ENCODE measurements at places on chromosomes 12 and 14.

DNA sequence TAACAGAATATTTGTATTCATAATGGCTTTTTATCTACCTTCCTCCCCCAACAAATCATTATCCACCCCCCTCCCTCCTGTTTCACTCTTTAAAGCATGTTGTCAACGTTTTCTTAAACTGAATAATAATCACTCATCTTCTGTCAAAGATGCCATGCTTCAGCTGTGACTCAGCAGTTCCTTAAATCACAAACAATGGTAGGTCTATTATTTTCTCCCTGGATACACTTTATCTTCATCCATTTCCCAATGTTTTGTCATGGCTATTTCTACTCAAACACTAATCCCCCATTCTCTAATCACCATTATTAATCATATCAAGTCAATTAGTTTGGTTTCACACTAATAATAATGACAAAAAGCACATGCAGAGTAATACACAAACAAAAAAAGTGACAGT, 6.5 kb downstream of the CLEC12B start:
- peak; percentile 34 for DNase-seq

- no peak for DNase-seq
Observed at GRCh38 chr14:88790501-88791251, 2.1 kb downstream of the EML5 start.

GRCh38 chr12:124030008-124030407, 57.0 kb downstream of the ZNF664 start:
- DNase-seq = no peak

- DNase-seq = peak; percentile 48
Observed at GRCh38 chr12:16165506-16165905, 112.0 kb downstream of the SLC15A5 start.

- DNase-seq = peak; percentile 68
Observed at GRCh38 chr12:119229837-119230236, 51.1 kb downstream of the HSPB8 start.

DNA sequence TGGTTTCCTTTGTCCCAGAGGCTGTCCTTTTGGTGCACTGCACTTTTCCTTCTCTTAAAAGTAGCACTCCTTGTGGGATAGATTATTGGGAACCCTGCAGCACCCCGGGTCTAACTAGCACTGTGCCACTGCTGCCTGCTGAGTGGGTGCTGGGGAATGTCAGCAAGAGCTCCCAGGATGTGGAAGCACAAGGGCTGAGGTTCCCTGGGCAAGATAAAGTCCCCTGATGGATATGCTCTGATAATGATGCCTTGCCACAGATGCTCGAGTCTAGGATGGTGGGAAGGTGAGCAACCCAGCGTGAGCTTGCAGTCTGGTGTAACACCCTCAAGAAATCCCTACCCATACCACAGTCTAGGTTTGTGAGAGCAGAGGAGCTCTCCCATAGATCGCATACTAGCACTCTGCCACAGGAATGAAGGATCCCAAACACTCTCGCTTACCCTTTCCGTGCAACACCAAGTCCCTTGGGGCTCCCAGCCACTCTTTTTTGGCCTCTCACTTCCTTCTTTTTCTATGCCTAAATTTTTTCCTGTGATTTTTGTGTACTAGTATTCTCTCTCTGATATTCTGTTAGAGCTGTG, 32.6 kb downstream of the USP15 start:
- no peak for DNase-seq

GRCh38 chr12:27973487-27973890, 956 bp upstream of the PTHLH start:
- peak; percentile 46 for DNase-seq

DNA sequence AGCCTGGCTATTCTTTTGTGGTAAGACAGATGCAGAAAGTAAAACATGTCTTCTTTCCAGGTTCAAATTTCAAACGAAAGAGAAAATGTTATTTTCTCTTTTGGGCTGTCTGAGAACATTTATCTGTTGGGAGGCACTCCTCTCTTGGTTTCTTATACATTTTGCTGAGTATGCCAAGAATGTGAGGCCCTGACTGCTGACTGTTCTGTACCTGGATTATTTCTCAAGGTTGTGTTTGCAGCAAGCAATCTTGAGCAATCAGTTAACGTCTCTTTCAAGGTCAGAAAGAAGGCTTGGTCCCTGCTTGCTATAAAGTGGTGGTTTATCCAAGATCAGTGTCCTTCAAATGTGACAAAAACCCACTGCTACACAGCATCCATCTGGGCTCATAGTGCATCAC, 9.8 kb downstream of the SSTR1 start:
- DNase-seq = no peak

DNA sequence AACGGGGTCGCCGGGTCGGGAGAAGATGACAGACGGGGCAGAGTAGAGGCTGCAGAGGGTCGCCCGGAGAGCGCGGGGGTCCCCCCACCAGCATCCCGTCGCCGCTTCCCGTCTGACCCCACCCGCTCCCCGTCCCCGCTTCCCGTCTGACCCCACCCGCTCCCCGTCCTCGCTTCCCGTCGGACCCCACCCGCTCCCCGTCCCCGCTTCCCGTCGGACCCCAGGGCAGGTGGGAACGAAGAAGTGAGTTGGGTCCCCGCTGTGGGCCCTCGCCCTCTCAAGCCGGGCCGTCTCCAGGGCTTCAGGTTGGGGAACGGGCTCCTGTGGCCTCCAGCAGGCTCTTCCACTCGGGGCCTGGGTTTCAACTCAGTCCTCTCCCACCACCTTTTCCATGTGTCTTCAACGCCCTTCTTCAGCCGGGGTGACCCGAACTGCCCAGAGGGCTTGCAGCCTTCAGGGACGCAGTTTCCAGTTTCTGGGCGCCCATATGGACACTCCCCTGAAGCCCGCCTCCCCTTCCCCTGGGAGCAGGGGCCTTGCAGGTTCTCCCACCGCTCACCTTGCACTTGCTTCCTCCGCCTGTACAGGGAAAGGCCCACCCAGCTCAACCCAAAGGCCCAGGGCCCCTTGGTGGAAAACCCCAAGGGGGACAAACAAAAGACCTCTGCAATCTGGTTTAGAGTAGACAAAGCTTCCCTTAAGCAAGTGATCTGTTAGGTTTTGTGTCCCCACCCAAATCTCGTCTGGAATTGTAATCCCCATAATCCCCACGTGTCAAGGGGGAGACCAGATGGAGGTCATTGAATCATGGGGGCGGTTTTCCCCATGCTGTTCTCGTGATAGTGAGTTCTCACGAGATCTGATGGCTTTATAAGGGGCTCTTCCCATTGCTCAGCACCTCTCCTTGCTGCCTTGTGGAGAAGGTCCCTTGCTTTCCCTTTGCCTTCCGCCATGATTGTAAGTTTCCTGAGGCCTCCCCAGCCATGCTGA, 66.5 kb downstream of the TNFAIP2 start:
- DNase-seq = no peak

GRCh38 chr14:101186992-101187815, 283.7 kb upstream of the RTL1 start:
- DNase-seq = no peak

DNA sequence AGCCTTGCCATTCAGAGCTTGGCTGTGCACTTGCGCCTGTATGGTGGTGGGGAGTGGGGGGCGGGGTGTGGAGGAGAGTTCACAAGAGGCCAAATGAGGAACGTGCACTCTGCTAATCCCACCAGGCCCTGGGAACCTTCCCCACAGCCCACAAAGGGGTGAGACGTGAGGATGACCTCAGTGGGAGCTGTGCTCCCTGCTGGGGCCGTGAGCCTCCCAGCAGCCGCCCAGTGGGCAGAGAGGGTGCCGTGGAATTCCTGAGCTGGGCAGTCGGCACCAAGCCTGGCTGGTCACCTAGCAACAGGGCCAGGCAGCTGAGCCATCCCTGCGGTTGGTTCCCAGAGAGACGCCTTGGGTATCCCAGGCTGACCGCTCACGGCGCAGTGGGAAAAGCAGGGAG, 53.7 kb downstream of the CCNK start:
- DNase-seq = no peak

GRCh38 chr12:130086248-130086647, 76.0 kb upstream of the FZD10 start:
- DNase-seq = no peak

DNA sequence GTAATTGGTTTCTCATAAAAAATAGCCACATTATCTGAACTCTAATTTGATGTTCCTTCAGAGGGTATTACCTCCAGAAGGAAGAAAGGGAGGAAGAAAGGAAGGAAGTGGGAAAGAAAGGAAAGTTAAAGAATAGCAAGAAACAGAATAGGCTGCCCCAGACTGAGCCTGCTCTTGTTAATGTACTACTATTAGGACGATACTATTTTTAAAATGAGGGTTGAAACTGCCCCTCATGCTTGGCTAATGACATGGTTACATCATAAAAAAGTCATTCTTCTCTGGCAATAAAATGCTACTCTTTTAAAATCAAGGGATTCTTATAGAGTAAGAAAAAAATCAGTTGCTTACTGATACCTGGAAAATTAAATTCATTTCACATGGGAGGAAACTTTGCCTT, 253.0 kb downstream of the KTN1 start:
- no peak for DNase-seq

GRCh38 chr12:123608182-123608581, 6.3 kb downstream of the DDX55 start:
- no peak for DNase-seq

- no peak for DNase-seq
Observed at GRCh38 chr14:50400461-50400860, 3.8 kb upstream of the CDKL1 start.

DNA sequence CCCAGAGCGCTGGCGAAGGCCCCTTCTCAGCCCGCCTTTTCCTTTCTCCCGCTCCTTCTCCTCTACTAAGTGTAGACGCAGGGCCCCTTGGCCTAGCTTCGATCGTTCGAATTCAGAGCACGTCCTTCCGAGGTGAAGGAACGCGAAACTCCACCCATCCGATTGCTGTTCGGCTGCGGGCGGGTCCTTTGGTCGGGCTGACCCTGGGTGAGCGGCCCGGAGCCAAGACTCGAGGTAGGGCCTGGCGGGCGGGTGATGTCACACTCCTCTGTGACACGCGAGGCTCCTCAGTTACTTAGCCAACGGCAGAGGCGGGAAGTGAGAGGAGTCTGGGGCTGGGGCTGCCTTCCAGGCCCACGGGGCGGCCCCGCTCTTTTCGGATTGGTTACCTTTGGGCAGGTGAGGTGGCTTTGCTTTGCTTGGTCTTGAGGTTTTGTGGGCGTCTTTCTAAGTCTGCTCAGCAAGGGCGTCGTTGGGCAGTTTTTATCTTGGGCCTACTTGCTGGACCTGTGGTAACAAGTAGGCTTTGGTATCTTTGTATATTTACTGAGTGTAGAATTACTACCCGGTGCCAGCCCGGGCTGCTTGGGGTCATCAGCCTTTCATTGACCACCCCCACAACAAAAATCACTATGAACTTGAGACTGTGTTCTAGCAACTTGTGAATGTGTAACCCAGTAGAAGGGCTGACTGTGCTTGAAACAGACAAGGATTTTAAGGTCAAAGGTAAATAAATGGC, 694 bp downstream of the TMBIM6 start:
- DNase-seq = peak; percentile 77

DNA sequence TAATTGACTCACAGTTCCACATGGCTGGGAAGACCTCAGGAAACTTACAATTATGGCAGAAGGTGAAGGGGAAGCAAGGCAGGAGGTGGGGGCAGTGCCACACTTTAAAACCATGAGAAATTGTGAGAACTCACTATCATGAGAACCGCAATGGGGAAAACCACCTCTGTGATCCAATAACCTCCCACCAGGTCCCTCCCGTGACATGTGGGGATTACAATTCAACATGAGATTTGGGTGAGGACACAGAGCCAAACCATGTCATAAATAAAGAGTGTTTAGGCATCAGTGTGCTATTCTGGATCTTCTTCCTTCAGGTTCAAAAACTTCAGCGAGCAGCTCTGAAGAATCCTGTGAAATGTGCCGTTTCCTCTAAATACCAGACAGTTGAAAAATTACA, 9.7 kb downstream of the DDX47 start:
- DNase-seq = no peak

- no peak for DNase-seq
Observed at GRCh38 chr14:65850429-65851135, 438.1 kb downstream of the FUT8 start.

DNA sequence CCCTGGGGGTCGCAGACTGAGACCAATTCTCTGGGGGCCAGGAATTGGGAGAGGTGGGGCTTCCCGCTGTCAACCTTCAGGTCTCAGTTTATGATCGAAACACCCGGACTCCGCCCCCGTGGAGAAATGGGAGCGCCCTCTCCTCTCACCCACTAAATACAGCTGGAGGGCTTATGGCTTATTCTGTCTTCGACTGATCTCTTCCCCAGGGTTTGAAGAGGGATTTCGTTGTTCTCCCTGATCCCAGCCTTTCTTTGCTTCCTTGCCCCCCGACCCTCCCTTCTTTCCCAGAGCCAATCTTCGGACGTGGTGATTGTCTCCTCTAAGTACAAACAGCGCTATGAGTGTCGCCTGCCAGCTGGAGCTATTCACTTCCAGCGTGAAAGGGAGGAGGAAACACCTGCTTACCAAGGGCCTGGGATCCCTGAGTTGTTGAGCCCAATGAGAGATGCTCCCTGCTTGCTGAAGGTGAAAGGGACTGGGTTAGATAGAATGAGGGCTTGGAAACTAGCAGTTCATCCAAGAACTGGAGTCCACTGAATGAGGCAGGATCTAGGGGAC, 607 bp downstream of the OS9 start:
- peak; percentile 15 for DNase-seq

DNA sequence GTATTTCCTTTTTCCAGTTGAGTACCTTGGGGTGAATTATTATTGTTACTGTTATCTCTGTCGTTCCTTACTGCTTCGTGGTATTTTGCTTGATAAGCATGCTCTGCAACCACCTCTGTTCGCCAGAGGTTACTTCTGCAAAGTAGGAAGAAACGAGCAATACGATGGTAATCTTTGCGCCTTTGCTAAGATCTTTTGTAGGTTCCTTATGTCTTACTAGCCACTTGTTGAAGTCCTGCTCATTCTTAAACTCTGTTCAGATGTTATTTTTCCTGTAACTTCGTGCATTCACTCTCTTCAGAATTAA, 729 bp upstream of the M6PR start:
- no peak for DNase-seq

- DNase-seq = no peak
Observed at GRCh38 chr12:113165521-113166450, 16.3 kb downstream of the CFAP73 start.

DNA sequence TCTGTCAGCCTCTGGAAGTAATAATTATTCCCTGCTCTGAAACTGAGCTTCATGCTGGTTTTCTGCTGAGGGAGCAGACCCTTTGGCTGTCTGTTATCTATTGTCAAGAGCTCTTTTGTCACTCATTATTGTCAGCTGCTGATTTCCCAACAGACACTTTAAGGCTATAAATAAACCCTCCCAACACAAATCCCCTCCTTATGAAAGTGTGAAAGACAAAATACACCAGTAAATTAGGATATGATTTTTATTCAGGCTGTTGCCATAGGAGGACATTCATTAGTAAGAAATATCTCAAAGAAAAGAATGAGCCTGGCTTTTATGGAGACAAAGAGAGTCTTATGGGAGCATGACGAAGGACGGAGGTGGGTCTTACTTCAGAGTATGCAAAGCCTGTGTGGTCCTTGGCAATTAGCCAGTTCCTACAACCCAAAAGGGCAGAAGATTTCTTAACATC, 180.8 kb downstream of the CRADD start:
- no peak for DNase-seq

All from RWPE1 (cell line).